ENCODE measurements at places on chromosomes 7 and 10.

DNA sequence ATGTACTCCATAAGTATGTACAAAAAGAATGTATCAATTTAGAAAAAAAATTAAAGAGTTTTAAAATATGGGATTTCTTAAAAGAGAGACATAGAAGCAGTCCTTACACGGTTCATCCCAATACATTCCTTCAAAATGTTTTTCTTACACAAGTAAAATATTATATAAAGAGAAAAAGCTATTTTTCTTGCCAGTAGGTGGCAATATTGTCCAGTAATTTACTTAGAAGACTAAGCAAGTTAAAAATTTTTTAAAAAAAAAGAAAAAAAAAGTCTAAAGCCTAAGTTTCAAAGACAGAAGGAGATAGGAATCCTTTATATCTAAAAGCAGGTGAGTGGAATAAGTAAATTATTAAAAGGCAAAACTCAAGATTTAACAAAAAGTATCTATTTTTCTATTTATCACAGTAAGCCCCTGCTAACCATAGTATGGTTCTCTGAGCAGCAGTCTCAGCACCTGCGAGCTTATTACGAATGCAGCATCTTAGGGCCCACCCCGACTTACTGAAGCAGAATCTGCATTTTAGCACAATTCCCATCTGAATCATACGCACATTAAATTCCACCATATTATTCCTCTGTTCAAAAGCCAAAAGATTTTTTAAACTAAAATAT lies 240.6 kb downstream of the DGKI start:
- DNase-seq = no peak

DNA sequence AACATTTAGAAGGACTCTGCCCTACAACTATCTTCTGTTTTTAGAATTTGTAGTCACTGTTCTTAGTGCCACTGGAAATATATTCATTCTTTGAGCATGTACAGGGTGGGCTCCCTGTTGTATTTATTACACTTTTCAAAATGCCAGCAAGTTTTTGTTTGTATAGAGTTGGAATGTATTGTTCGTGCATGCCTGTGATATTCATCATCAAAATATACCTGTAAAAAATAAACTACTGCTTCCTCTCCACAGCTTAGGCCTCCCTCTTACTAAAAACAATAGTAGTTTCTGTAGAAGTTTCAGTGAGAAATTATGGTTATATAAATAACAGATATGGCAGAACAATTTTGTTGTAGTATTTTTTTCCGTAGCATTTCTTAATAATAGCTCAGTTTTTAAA lies 61.6 kb downstream of the NHLRC2 start:
- DNase-seq = no peak

DNA sequence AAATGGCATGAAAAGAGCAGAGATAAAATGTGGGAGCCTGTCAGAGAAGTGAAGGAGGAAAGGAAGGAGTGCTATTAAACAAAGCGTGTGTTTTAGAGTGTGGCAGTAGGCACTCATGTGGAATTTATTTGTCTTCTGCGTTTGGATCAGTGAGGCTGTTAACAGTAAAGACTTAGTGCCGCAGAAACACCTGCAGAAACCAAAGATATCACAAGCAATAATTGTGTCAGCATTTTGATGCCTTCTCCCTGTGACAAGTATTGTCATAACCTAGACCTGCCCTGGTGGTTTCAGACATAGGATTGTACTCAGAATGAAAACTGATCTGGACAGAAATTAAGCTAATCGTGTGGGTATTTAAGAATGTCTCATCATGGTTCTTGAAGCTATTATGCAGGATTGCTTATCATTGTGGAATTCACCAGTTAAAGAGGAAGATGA lies 191.0 kb downstream of the CAMK1D start:
- no peak for DNase-seq

GRCh38 chr7:78111386-78111785 lies 312.8 kb downstream of the PHTF2 start:
- DNase-seq = no peak

- no peak for DNase-seq
Observed at GRCh38 chr10:122246830-122247520, 24.1 kb upstream of the BTBD16 start.

GRCh38 chr7:123431075-123431614 lies 103.2 kb downstream of the IQUB start:
- DNase-seq = no peak

GRCh38 chr10:3765146-3765545 lies 19.9 kb downstream of the KLF6 start:
- no peak for DNase-seq

- DNase-seq = no peak
Observed at GRCh38 chr7:4260867-4261600, 421.1 kb upstream of the FOXK1 start.

GRCh38 chr10:100731407-100732240 lies 13.8 kb upstream of the PAX2 start:
- no peak for DNase-seq

DNA sequence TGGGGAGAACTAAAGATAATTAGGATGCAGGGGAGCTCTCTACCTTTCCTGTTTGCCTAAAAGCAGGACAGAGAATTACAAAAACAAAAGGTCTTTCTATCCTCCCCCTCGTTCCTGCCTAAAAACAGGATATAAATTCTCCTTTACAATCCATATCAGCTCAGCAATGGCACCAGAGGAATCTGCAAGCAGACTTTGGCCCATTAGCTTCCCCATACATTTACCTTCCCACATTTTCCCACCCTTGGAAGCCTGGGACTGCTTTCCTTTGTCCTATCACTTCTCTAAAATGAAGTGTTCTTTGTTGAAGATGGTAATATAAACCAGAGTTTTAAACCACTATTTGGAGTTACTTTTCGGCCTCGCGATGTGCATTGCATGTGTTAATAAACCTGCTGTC lies 15.5 kb downstream of the SHTN1 start:
- no peak for DNase-seq

DNA sequence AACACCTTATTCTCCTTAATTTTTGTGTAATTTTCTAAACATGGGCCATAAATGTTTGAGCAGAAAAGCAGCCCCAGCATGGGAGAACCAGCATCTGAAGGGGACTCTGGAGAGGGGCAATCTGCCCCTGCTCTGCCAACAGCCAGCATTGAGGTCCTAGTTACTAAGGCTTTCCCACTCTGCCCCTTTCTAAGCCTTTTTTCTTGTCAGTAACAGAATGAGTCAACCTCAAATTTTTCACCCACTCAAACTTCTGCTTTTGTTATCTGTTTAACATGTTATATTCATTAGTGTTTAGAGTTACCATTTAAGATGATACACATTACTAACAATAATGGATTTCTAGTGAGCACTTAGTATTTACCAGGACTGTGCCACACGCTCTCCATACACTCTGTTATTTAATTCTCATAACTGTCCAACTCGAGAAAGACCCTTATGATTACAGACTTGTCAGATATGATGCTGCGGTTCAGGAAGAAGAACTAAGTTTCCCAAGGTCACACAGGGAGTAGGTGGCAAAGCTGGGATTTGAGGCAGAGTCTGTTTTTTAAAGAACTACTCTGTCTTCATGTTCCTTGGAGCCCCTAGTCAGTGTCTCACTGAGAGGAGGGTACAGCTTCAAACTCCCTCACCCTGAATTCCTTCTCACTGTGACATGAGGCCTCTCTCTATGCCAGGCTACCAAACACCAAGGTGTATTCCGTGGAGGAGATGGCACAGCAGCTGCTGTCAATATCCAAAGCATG lies 19.9 kb upstream of the GPAM start:
- DNase-seq = no peak

DNA sequence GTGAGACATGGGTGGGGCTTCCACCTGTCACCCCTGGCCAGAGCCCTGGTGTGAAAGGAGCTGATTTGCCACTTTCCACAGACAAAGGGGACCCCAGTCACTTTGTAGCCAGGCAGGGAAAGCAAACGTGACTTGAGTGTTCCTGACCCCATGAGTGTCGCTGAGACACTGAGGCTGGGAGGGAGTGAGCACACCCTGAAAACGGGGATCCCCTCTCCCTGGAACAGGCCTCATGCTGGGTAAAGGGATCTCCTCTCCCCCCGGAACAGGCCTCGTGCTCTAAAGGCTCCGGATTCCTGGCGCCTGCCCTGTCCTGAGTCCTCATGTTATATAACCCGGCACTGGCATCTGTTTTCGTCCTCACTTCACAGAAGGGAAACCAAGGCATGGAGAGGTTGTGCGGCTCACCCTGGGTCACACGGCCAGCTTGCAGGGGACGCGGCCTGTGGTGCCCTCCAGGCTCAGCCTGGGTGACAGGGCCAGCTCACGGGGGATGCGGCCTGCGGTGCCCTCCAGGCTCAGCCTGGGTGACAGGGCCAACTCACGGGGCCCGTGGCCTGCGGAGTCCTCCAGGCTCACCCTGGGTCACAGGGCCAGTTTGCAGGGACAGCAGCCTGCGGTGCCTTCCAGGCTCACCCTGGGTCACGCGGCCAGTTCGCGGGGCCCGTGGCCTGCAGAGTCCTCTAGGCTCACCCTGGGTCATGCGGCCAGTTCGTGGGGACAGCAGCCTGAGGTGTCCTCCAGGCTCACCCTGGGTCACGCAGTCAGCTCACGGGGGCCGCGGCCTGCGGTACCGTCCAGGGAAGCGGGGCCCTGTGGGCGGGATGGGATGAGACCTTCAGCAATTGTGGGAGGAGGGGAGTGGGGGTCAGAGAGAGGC lies 104.7 kb downstream of the PDGFA start:
- no peak for DNase-seq

- DNase-seq = no peak
Observed at GRCh38 chr10:17075533-17076359, 53.9 kb downstream of the CUBN start.

DNA sequence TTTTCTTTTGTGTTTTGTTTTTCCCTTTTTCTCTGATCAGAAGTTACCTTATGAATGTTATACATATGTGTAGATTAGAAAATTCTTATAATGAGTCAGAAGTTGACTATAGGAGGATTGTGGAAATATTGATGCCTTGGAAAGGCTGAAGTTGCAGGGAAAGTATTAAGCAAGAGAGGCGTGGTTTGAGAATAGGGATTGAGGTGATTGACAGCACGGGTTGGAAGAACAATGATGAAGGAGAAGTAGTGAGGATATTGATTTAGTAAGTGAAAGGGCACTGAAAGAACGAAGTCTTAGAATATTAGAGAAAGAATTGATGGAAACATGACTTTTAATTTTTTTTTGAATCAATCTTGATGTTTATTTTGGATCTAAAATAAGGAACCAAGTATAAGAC lies 176.0 kb downstream of the EXOC4 start:
- DNase-seq = no peak

DNA sequence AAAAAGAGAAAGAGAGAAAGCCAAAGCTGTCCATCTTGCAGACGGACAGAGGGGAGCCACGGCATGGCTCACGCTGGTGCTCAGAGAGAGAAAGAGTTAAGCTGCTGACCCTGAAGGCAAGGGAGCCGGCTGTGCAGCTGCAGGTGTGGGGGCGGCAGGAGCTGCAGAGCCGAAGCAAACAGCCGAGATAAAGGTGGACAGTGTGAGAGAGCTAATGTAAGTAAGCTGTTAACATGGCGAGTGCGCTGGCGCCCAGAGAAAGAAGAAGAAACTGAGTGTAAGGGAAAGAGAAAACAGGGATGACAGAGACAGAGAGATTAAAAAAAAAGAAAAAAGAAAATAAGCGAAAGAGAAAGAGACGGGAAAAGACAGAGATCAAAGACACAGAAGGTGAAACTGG lies 18.2 kb downstream of the COL17A1 start:
- no peak for DNase-seq

GRCh38 chr10:114577133-114577532 lies 80.9 kb downstream of the ABLIM1 start:
- no peak for DNase-seq

DNA sequence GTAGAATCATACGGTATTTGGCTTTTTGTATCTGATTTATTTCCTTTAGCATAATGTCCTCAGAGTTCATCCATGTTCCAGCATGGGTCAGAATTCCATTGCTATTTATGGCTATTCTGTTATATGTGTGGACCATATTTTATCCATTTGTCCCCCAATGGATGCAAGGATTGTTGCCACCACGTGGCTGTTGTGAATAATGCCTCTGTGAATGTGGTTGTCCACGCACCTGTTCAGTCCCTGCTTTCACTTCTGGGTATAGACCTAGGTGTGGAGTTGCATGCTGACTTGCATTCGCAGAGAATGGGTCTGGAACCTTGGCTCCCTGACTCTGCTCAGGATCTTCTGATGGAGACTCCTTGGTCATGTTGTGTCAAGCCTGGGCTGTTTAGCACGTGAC lies 199.9 kb downstream of the CAMK1D start:
- no peak for DNase-seq

GRCh38 chr7:21656081-21656480 lies 113.2 kb downstream of the DNAH11 start:
- DNase-seq = no peak

DNA sequence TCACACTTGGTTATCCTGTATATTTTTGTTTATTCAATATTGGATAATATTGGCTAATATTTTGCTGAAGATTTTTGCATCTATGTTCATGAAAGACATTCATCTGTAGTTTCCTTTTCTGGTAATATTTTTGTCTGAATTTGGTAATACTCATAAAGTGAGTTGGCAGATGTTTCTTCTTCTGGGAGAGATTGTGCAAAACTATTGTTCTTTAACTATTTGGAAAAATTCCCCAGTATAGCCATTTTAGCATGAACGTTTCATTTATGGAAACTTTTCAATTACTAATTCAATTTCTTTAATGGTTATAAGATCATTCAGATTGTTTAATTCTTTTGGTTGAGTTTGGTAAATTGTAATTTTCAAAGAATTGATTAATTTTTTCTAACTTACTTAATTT lies 560.8 kb upstream of the FZD8 start:
- DNase-seq = no peak

- DNase-seq = no peak
Observed at GRCh38 chr10:131179361-131179760, 132.2 kb downstream of the TCERG1L start.

GRCh38 chr7:44068054-44068453 lies 2.7 kb upstream of the PGAM2 start:
- DNase-seq = no peak

- no peak for DNase-seq
Observed at GRCh38 chr7:132596588-132596987, 20.3 kb upstream of the PLXNA4 start.

- DNase-seq = no peak
Observed at GRCh38 chr7:69285854-69286253, 312.4 kb upstream of the AUTS2 start.

- no peak for DNase-seq
Observed at GRCh38 chr7:12080006-12080405, 131.1 kb upstream of the TMEM106B start.

DNA sequence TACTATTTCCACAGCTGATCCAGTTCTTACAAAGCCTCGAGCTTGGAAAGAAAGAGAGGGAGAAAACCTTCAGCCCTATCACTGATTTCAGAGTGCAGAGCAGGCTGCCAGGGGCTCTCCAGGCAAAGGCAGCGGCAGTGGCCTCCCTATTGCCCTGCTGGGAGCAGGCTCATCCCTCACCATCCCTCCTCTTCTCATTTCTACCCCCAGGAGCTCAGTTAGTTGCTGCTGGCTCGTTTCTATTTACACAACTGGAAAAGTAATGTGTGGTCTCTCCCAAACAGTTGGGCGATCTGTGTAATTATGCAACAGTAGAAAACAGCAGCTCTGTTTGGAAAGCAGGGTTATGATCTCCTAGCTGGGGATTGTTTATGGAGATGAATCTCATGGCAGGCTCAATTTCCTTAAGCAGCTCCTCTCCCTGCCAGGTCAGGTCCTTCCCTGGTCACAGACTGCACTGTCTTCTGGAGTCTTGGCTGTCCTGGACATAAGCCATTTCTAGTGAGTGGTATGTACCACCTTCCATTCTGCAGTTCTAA lies 28.7 kb upstream of the TNS3 start:
- DNase-seq = no peak

Data from activated CD4-positive, CD25-positive, alpha-beta regulatory T cell treated with anti-CD3 and anti-CD28 coated beads, Interleukin-2, amount 50 U/mL, for 16 hours (primary cell).